ENCODE measurements at places on chromosomes 7 and 10.

DNA sequence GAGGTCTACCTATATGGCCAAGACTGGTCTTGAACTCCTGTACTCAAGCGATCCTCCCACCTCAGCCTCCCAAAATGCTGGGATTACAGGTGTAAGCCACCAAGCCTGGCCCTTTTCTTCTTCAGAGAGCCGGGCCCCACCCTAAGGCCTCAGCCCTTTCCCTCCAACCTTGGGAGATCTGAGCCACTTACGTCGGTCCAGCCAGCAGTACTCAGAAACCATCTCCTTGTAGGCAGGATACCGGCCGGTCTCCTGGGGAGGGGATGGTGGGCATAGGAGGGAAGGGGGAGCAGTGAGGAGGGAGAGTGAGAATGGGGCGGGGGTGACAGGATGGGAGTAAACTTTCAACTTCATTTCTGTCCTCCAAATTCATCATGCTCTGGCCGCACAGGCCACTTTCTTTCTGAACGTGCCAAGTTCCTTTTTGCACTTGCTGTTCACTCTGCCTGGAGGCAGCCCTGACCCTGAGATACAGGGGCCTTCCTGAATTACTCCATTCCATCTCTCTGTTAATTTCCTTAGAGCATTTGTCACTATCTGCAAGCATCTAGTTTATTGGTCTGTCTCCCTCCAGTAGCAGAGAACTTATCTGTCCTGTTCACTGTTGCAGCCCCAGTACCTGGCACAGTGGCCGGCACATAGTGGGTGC, 10.4 kb downstream of the PDZD7 start:
- DNase-seq: no peak

- no peak for DNase-seq
Observed at GRCh38 chr10:9362721-9363120, 1308.2 kb downstream of the GATA3 start.

GRCh38 chr7:28160551-28160991, 20.0 kb downstream of the JAZF1 start:
- no peak for DNase-seq

DNA sequence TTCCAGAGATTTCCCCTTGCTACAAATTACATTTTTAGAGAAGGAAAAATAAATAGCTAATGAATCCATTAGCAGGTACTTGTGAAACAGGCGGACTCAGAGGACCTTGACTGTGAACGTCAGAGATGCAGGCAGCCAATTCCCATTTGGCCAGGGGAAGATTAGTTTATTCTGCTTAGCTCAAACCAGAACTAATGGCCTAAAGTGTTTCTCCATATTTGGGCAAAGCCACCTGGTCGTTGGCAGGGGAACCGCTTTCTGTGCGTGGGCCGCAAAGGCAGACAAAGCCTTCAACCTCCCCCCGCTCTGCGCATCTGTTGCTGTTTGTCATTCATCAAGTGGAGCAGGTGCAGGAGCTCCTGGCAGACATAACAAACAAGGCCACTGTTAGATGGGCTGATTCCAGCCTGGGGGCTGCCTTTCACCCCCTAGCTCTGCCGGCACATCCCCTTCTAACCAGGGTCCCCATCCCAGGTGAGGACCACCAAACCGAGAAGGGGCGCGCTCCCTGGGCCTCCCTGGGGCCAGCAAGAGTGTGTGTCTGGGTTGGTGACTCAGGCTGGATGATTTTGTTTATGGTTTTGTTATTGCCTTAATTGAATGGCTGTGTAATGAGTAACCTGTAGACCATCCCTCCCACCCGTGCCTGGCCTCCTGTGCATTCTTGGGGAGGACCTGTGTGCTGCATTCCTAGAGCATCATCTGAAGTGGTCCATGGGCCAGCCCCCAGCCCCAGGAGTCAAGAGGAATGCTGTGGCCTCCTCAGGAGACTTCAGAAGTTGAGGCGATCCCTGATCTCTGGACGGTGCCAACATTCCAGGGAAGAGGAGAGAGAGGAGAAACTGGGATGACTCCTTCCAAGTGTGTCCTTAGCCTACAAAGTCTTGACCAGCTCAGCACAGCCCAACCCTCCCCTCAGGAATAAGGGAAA, 14.5 kb upstream of the CPA1 start:
- DNase-seq: peak; percentile 40

GRCh38 chr7:79806161-79806734, 328.4 kb upstream of the GNAI1 start:
- DNase-seq: no peak

DNA sequence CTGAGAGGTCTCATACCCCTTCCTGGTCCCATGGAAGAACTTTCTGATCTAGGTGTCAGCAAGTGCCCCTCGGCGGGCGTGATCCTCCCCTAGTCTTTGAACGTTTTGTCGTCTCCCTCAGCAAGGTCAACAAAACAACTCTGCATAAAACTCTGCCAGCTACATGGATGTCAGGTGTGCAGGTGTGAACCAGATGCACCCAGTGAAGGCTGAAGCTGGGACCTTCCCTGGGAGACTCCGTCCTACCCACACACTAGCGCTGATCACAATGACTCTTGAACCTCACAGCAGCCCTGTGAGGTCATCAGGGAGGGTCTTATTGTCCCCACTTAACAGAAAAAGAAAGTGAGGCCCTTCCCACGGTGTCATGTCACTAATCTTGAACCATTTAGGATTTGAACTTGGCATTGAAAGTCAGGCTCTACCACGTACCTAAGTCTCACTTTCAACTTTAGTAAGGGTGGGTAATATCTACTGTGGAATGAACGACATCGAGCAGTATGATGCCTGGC, 68.1 kb downstream of the VSTM4 start:
- no peak for DNase-seq

DNA sequence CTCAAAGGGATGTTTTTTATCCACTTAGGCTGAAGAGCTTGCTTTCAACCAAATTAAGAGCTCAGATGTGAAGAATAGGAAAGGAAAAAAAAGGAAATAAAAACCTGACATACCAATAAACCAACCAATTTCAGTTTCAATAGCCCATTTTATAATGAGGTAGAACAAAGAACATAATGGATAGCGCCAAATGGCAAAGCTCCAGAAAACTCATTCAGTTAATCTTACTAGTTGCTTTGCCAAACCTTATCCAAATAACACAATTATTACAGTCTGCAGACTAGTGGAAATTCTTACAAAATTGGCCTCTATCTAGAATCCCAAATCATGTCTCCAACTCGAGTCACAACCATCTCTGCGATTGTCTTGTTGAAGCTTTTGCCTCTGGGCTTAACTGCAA, 337.0 kb downstream of the CRPPA start:
- no peak for DNase-seq

- no peak for DNase-seq
Observed at GRCh38 chr10:123245264-123245663, 91.1 kb downstream of the BUB3 start.

DNA sequence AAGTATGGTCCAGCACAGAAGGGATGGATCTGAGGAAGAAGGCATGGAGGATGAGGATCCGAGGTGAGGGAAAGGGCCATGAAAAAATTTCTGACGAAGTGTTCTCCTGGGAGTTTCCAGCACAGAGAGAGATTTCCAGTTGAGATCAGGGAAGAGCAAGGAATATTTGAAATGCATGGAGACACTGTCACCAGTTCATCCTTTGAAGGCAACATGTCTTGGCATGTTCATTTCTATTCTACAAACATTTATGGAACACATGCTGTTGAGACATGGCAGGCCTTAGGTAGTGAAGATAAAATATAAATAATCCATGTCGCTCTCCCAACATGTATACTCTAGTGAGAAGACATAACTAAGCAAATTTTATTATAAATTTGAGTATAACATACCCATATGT, 234.0 kb upstream of the TCF7L2 start:
- no peak for DNase-seq

- DNase-seq: no peak
Observed at GRCh38 chr10:4373098-4373497, 452.9 kb upstream of the AKR1E2 start.

DNA sequence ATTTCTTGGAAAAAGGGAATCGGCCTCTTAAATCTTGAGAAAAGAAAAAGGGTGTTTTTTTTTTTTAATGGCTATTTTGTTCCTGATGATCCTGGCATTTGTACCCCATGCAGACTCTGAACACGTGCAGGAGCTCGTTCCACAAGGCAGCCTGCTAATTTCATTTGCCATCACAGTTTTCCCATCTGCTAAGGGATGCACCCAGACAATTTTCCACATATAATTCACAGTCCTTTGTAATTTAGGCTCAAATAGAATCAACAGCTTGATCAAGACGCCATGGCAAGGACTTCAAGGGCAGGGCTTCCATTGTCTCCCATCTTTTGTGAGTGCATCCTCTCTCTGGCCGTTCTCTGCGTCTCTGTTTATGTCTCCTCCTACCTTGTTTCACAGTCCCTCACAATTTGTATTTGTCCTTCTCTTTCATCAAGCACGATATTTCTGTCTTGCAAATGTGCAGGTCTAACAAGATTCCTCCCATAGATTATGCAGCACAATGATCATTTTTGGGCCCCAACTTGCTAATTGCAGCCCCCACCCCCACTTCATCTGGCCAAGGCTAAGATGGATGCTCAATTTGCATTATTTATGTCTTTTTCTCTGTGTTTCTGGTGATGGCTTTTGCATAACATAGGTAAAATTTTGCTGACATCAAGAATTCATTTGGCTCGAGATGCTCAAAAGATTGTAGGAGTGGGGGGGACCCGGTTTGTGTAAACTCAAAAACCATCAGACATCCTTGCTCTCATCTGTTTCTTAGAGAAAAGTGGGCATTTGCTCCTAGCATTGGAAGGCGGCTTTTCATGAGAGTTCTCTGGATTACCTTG, 356.0 kb upstream of the NPVF start:
- no peak for DNase-seq

- DNase-seq: no peak
Observed at GRCh38 chr7:106152313-106152665, 40.2 kb upstream of the SYPL1 start.

- DNase-seq: no peak
Observed at GRCh38 chr10:48748573-48748972, 63.9 kb downstream of the WDFY4 start.

DNA sequence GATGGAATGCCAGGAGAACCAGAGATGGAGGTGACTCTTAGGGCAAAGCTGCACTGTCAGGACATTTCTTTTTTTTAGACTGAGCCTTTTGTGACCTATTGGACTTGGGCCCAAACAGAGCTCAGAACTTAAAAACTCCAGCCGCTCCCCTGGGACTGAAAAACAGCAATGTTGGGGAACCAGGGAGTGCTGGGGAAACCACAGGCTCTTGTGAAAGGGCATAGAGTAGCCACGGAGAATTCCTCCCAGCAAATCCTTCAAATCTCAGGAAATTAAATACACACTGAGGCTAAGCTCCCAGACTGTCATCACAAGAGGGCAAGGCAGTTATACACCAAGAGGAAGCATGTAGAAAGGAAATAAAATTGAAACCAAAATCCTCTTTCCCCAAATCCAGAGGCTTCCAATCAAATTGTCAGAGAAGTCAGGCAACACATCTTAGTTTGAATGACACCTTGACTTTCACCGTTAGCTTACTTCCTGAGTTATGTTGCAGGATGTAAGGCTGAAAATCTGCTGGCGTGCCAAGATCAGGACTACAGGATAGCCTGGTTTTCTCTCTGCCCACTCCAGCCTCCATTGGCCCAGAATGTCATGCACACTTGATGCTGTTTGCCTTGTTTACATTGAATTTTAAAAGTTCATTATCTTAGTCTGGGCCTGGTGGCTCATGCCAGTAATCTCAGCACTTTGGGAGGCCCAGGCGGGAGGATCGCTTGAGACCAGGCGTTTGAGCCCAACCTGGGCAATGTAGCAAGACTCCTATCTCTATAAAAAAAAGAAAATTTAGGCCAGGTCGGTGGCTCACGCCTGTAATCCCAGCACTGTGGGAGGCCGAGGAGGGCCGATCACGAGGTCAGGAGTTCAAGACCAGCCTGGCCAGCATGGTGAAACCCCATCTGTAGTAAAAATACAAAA, 2.6 kb upstream of the RFC2 start:
- DNase-seq: no peak

DNA sequence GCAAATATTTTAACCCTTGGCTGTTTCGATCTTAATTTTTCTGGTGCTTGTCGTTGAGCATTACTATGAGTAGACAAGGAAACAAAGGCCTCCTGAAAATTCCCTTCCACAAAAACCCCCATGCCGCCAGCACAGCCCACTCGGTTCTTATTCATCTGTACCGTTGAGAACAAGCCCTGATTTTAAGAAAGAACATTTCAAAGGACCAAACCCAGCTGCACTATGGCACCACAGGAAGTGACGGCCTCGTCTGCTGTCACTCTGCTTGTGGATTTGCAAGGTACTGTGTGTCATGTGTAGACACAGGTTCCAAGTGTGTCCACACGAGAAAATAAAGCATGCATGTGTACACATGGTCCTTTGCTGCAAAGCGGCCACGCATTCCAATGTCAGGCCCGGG, 285.2 kb downstream of the DNAJB6 start:
- peak; percentile 58 for DNase-seq

DNA sequence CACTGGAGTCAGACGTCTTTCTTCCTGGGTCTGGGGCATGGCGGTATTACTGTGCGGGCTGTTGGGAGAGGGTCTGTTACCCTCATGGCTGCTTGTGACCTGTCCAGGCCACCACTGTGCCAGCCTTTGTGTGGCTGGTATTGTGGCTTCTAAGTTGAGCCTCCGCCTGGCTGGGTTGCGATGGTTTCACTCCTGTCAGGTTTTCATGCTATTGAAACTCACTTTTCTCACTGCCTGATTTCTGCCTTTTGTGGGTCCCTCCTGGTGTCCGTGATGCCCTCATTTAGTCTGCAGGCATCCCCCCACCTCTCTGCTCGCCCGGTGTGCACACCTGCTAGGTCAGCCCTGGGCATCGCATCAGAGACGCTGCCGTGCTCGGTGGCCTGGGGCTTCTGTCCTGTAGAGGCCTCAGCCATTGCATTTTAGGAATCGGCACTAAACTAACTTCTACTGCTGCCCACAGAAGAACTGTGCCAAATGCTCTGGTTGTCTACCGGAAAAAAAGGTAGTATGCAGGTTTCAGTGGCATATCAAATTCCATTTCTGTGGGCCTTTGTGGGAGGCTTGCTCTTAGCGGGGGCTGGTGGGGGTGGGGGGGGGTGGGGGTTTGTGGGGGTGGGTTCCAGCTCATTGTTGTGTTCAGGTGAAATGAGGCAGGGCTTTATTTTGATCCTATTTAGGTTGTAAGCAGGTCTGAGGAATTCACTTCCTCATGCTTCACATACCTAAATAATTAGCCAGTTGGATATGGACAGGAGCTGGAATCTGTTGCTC, 64.3 kb downstream of the MGMT start:
- no peak for DNase-seq

DNA sequence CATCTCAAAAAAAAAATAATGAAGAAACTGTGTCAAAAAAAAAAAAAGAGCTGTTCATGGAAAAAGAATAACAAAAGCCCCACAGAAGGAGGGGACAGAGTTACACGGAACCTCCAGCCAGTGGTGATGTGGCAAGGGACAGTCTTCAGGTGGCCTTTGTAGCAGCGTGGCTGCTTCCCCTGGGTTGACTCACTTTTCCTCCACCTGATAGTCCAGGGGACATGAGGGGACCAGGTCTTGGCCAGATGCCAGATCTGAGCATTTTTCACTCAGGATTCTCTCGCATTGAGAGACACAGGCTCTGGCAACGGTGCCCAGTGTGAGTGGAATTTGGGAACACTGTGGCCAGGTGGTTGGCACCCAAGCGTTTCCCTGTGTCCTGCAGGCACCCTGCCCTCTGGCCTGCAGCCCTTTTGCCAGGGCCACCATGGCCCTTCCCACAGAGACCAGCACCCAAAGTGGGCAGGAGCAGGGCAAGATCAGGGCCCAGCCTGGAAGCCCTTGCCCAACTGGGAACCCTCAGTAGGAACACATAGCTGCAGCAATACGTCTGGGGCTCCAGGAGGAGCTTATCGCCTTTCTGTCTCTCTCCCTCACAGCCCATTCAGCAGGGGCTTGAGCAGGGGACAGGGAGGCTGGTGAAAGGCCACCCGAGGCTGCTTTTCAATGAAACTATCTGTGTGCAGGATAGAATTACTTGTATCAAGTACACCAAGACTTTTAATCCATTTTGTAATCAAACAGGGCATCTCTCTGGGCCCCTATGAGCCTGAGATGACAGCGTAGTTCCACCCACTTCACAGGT, 159.1 kb downstream of the UBE2H start:
- no peak for DNase-seq
